ENCODE measurements at places on chromosomes 12 and 14.
A peak's percentile ranks its signal among the peaks of the same experiment; 100 is the strongest.

GRCh38 chr12:55729819-55730818 is 1.3 kb upstream of the CD63 start:
- no peak for DNase-seq

DNA sequence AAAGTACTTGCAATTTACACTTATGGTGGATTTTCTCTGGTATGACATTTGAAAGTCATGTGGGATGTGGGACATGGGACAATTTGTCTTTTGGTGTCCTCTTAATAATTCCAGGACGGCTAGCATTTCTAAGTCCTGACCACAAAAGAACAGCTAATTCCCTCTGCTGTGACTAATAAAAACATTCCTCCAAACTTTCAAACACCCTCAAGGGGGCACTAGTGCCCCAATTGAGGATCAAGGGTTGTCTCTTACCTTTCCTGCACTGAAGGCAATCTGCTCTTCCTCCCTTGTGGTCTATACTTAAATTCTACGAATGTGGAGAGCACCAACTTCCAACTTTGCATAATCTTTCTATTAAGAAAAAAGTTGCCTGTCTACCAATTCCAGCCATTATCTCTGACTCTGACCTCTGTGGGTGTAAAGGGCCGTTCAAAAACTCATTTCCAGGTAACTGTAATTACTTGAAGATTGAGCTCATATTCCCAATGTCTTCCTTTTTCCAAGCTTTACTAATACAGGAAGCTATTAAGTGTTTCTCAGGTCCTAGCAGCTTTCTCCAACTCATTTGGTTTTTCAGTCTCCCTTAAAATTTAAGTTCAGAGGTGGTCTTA is 210.2 kb downstream of the PTPRO start:
- DNase-seq = peak; percentile 3

- no peak for DNase-seq
Observed at GRCh38 chr14:104091061-104091926, 5.8 kb downstream of the ASPG start.

GRCh38 chr12:122117979-122118378 is 39.4 kb downstream of the MLXIP start:
- no peak for DNase-seq

DNA sequence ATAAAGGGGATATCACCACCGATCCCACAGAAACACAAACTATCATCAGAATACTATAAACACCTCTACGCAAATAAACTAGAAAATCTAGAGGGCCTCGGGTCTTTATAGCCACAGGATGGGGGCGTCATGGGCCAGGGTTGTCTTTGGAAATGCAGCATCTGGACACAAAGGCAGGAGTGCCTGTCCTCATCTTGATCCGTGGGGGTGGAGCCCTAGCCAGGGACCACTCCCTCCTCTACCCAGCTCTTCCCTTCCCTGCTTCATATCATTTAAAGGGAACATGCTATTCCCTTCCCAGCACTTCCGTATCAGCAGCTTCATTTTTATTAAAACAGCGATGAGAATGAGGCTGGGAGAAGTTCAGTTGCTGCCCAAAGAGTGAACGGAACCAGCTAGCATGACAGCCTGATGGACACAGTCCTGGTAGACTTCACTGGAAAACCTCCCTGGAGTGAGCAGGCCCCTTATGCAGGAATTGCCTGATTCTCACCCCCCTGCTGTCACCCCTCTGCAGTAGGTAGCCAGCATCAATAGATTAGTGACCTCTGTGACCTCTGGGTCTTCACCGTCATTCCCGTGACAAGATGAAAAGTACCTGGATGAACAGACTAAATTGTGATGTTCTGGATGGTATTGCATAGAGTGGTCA is 251.4 kb upstream of the RGS6 start:
- no peak for DNase-seq

- no peak for DNase-seq
Observed at GRCh38 chr14:45084946-45085346, 1.0 kb downstream of the PRPF39 start.
